ENCODE measurements at places on chromosomes 1 and 21.

DNA sequence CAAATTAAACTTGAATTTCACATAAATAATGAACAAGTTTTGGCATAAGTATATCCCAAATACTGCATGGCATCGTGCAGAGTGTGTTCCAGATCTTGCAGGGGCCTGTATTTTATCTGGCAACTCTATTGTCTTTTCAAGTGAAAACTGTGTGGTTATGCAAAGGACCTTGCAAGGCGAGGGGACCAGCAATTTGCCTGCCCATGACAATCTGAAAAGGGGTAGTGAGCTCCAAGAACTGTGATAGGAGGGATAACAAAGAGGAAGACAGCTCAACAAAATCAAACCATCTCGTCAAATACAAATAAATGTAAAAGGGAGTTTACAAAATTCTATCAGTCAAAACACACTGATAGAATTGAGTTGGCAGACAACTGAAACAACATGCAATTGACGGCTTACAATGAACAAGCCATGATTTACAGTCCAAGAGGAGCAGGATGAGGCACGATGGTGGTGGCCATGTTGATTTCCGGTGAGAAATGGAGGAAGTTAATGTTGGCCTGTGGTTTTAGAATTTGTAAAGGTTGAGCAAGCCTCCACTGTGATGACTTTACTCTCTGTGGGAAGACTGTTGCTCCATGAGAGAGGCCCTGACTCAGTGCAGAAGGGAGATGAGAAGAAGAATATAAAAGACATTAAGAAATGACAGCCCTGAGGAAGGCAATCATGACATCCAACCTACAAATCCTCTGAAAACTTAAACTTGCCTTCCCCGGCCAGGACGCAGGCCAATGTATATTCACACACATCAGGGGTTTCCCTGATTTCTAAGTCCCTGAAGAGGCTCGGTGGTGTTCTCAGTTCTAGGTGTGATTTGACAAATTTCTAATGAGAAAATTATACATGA is 132.2 kb downstream of the ADSS2 start:
- DNase-seq, result no peak

GRCh38 chr1:232795497-232796053 is 9.6 kb upstream of the MAP10 start:
- no peak for DNase-seq

DNA sequence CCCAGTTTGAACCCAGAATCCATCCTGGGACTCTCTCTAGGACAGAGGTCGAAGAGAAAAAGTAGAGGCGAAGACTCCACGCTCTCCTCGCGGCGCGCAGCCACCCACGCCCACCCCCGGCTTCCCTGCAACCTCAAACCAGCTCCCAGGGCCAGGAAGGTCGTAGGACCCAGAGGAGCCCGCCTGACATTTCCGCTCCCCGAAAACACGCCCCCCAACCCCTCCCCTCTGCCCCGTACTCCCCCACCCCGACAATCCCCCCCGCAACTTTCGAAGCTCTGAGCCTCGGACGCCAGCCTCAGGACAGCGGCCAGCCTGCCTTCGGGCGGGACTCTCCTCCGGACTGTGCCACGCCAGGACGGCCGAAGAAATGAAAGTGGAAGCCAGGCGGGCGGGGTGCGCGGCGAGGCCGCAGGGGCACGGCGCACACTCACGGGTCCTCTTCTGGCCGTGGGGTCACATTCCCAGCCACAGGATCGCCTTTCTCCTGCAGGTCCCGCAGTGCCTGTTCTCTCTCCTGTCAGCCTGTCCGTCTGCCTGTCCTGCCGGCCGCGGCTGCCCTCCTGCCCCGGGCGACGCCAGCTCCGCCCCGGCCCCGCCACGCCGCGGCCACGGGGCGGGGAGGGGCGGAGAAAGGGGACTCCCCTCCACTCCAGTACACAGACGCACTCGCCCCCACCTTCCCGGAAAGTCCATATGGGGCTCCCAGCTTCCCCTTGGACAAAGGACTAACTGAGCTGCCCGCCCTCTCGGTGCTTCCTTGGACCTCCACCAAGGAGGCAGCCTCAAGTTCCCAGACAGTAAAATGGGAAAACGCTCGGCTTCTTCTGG is at the start of gene MOB3C:
Gene MOB3C (minus strand): TSS at position 535 of the 831 bp plus-strand sequence. CDS start 3,490 bp downstream, outside the sequence.
- peak; percentile 34 for DNase-seq

DNA sequence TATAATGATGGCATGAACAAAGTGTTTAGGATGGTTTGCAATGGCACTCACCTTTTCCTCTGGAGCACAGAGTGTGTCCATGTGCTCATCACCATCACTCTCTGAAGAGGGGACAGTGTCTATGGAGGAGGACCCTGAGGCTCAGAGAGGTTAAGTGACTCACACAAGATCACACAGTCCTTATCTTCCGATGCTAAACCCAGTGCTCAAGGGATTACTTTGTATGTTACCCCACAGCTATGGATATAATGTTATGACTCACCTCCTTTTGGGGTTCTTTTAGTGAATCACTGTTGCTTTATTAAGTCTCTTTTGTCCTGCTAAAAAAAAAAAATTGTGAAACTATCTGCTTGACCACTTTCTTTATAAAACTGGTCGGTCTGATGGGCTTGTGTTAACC is 67.6 kb downstream of the TENT5C start:
- DNase-seq, result peak; percentile 70

- DNase-seq, result no peak
Observed at GRCh38 chr1:8133657-8134430, 107.7 kb upstream of the ERRFI1 start.

DNA sequence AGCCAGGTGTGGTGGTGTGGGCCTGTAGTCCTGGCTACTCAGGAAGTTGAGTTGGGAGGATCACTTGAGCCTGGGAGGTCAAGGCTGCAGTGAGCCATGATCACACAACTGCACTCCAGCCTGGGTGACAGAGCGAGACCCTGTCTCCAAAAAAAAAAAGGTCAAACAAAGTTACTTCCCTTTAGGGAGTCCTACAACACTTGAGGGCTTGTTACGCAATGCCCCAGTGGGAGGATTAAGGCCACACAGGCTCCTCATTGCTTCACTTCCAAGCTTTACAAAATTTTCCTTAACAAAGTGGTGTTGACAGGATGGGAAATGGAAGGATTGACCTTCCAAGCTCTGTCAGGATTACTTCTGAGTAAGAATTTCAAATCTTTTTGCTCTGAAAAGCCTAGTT is 6.2 kb upstream of the EXTL1 start:
- no peak for DNase-seq
